Ascending aorta (tissue), 2 donors: ENCODE measurements at places on chromosomes 4 and X.

GRCh38 chrX:107978707-107979307 is 3.4 kb downstream of the TEX13B start:
- H3K27ac ChIP-seq = no peak overlapping the region
- H3K27me3 ChIP-seq = no peaks in the 10 kb centered on the region
- DNase-seq = no peak
- H3K36me3 ChIP-seq = no peaks in the 10 kb centered on the region
- H3K4me3 ChIP-seq = no peak overlapping the region

GRCh38 chrX:49001521-49002090 is 458 bp downstream of the GRIPAP1 start:
- peak overlapping the region; percentile 78 for H3K27ac ChIP-seq
- H3K4me1 ChIP-seq = no peaks in the 10 kb centered on the region
- H3K36me3 ChIP-seq = no peaks in the 10 kb centered on the region
- DNase-seq = no peak
- peak overlapping the region; percentile 59 for H3K4me3 ChIP-seq

GRCh38 chr4:150139297-150139865 is 61.1 kb downstream of the DCLK2 start:
- H3K4me1 ChIP-seq = no peaks in the 10 kb centered on the region
- H3K4me3 ChIP-seq = no peak overlapping the region
- no peaks in the 10 kb centered on the region for H3K36me3 ChIP-seq
- DNase-seq = no peak

- no peak overlapping the region for H3K4me3 ChIP-seq
- no peaks in the 10 kb centered on the region for H3K27me3 ChIP-seq
- no peak for DNase-seq
Observed at GRCh38 chr4:184934184-184934583, 84.1 kb upstream of the HELT start.

- no peak for DNase-seq
- no peak overlapping the region for H3K4me3 ChIP-seq
- no peaks in the 10 kb centered on the region for H3K27me3 ChIP-seq
- no peaks in the 10 kb centered on the region for H3K36me3 ChIP-seq
- H3K27ac ChIP-seq = no peak overlapping the region
- no peaks in the 10 kb centered on the region for H3K4me1 ChIP-seq
Observed at GRCh38 chr4:108144451-108144850, 24.3 kb downstream of the LEF1 start.

- H3K36me3 ChIP-seq = no peaks in the 10 kb centered on the region
- no peaks in the 10 kb centered on the region for H3K4me1 ChIP-seq
- H3K27ac ChIP-seq = no peak overlapping the region
- H3K4me3 ChIP-seq = no peak overlapping the region
- DNase-seq = no peak
- no peaks in the 10 kb centered on the region for H3K27me3 ChIP-seq
Observed at GRCh38 chr4:135412213-135412612, 1210.6 kb upstream of the PABPC4L start.

DNA sequence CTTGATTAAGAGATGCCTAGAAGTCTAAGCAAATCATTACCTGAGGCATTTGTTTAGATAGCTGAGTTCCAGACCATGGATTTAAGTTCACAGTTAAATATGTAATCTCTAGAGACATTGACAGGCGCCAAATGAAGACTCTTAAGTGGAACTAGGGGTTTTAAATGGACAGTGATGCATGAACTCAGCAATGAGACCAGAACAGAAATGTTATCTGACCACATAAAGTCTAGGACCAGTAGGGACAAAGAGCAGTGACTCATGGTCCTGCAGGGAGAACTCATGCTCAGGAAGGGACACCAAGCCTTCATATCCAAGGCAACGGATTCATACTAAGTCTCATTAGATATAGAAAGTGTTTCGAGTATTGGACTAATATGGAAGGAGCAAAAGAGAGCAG is 152.3 kb downstream of the PPARGC1A start:
- no peak overlapping the region for H3K4me3 ChIP-seq
- H3K4me1 ChIP-seq = no peaks in the 10 kb centered on the region
- no peak overlapping the region for H3K27ac ChIP-seq
- no peaks in the 10 kb centered on the region for H3K36me3 ChIP-seq
- DNase-seq = no peak

DNA sequence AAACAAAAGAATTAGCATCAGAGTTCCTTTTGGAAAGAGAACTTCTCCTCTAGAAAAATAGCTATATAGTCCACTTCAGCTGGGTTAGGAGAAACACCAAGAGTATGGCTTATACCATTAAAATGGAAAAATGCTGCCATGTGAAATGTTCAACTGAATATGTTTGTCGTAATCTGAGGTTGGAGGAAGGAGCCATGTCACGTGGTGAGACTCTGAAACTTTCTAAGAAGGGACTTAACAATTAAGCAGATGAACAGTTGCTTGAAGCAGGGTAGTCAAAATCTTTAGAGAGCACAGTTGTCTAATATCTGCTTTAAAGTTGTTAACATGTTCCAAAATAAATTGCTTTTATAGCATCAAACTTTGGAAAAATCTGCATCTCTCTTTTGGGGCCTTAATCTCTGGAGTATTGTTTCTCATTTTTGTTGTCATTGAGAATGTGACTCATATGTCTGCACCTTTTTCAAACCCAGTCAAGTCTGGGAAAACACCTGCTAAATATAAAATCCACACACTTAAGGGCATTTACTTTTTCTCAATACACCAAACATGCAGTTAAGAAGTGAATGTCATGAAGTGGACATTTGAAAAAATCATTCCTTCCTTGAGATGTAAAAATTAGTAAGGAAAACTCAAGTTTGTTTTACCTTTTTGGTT is 168.8 kb upstream of the PDE5A start:
- H3K27me3 ChIP-seq = no peaks in the 10 kb centered on the region
- H3K4me3 ChIP-seq = no peak overlapping the region
- H3K36me3 ChIP-seq = no peaks in the 10 kb centered on the region
- DNase-seq = no peak

GRCh38 chrX:30181353-30181752 is 34.0 kb upstream of the MAGEB2 start:
- H3K27ac ChIP-seq = peak overlapping the region; percentile 61
- no peaks in the 10 kb centered on the region for H3K36me3 ChIP-seq
- no peak overlapping the region for H3K4me3 ChIP-seq
- H3K4me1 ChIP-seq = no peaks in the 10 kb centered on the region
- DNase-seq = no peak
- no peaks in the 10 kb centered on the region for H3K27me3 ChIP-seq

DNA sequence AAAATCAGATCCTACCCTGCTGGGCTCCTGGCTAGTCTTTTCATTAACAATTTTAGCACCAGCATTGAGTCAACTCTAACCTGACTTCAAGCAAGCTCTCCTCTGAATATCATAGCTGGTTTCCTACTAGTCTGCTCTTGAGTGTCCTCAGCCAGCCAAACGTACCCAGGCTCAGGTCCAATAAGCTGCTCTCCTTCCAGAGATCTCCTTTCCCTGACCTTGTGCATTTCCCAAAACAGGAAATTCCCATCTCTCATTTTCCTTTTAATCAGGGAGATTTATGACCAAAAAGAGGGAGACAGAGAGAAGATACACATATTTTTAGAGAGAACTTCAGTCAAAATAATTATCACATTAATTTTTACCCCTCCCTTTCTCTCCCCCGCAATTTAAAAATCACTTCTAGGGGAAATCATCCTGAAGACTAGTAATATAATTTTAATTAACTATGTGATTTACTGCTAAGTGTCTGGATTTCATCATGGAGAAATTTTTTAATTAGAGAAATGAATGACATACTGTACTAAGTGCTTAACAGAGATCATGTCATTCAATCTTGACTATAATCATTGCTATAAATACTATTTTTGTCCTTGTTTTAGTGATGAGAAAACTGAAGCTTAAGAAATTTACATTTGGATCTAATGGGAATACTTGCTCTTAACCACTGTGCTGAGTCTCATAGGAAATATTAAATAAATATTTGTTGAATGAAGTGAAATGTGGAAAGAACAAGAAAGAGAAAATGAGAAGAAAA is 421.7 kb upstream of the INTU start:
- peak overlapping the region; percentile 22 for H3K27ac ChIP-seq
- no peaks in the 10 kb centered on the region for H3K27me3 ChIP-seq
- no peak for DNase-seq

DNA sequence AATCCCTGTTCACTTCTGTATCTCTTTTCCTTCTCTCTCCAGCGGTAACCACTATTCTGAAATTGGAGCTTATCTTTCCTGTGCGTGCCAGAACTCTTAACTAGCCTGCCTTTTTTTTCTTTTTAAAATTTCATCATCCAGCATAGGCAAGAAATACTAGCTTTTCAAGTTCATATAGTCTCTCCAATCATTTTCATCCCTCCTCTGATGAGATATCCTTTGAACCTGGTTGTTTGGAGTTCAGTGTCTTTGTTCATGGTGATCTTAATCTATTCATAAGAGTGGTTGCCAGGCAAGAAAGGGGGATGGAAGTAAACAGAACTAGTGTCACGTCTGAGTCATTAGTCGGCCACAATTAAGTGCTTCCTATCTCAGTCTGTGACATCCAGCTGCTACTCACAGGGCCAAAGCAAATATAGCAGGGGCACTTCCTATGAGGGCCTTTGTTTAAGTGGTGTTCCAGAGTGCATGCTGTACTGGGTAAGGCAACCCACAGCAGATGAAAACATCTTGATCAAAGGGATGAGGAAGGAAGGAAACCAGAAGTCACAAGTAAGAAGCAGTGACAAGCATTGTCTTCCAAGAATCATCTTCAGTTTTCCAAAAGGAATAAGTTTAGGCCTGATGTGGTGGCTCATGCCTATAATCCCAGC is 56.4 kb upstream of the XIAP start:
- no peaks in the 10 kb centered on the region for H3K36me3 ChIP-seq
- DNase-seq = no peak
- H3K27ac ChIP-seq = no peak overlapping the region
- H3K4me3 ChIP-seq = no peak overlapping the region

- H3K36me3 ChIP-seq = no peaks in the 10 kb centered on the region
- no peak overlapping the region for H3K4me3 ChIP-seq
- DNase-seq = no peak
- no peaks in the 10 kb centered on the region for H3K27me3 ChIP-seq
- no peaks in the 10 kb centered on the region for H3K4me1 ChIP-seq
- no peak overlapping the region for H3K27ac ChIP-seq
Observed at GRCh38 chr4:48636911-48637310, 143.2 kb downstream of the FRYL start.

DNA sequence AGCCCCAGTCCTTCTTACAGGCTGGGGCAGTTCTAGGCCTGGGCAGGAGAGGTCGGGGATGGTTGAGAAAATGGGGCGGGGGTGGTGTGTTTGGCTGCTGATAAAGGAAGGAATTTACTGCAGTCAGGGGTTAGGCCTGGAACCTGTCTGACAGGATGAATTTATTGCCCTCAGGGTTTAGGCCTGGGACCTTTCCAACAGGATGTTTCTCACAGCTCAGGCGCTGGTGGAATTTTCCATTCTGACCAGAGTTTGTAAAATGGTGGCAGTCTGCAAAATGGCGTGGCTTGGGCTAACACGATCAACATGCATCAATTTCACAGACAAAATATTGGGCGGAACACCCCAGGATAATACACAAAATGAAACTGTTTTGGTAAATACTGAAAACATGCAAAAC is 83.5 kb upstream of the SPIN4 start:
- no peak overlapping the region for H3K4me3 ChIP-seq
- no peaks in the 10 kb centered on the region for H3K4me1 ChIP-seq
- H3K36me3 ChIP-seq = peaks cover 17% of the 10 kb centered on the region

GRCh38 chr4:80614319-80614718 is 278.8 kb downstream of the CFAP299 start:
- H3K4me3 ChIP-seq = no peak overlapping the region
- no peaks in the 10 kb centered on the region for H3K27me3 ChIP-seq
- H3K4me1 ChIP-seq = no peaks in the 10 kb centered on the region

DNA sequence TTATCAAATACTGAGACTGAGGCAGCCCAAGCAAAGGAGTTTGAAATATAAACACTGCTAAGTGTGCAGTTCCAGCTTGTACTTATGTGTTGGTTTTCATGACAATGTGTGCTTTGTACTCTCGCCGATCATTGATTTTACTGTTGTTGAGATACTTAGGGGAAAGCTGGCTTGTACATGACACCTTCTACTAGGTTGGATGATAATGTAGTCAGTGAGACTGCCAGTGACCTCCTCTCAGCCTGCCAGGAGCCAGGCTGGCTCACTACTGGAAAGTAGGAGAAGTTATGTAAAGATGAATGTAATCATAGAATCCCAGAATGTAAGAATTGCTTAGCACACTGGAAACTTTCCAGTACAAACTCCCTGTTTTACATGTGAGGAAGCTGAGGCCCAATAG is 132.0 kb downstream of the AFF2 start:
- no peaks in the 10 kb centered on the region for H3K27me3 ChIP-seq
- H3K36me3 ChIP-seq = no peaks in the 10 kb centered on the region
- H3K4me3 ChIP-seq = no peak overlapping the region
- no peak for DNase-seq
- H3K27ac ChIP-seq = no peak overlapping the region
- H3K4me1 ChIP-seq = no peaks in the 10 kb centered on the region

- no peak for DNase-seq
- H3K4me1 ChIP-seq = peaks cover 11% of the 10 kb centered on the region
- H3K36me3 ChIP-seq = no peaks in the 10 kb centered on the region
- no peaks in the 10 kb centered on the region for H3K27me3 ChIP-seq
- peak overlapping the region; percentile 77 for H3K4me3 ChIP-seq
Observed at GRCh38 chr4:7938266-7938608, 1.4 kb downstream of the AFAP1 start.

DNA sequence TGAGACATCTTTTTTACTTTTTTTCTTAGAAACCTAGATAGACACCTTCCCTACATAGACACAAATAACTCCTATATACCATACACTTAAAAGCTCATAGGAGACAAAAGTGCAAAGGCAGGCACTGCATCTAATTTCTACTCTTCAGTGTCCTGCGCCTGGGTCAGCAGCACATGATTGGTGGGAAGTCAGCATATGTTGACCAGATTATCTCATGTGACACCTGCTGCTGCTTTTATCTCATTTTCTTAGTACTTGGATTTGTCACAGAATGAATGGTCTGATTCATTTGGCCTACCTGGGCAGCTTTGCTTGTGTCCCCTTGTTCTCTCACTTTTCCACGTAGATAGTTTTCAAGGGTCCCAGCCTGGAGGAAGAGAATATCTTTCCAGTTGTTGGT is 24.9 kb upstream of the LNX1 start:
- H3K4me3 ChIP-seq = no peak overlapping the region
- no peaks in the 10 kb centered on the region for H3K27me3 ChIP-seq
- no peaks in the 10 kb centered on the region for H3K4me1 ChIP-seq
- H3K27ac ChIP-seq = no peak overlapping the region
- no peaks in the 10 kb centered on the region for H3K36me3 ChIP-seq

DNA sequence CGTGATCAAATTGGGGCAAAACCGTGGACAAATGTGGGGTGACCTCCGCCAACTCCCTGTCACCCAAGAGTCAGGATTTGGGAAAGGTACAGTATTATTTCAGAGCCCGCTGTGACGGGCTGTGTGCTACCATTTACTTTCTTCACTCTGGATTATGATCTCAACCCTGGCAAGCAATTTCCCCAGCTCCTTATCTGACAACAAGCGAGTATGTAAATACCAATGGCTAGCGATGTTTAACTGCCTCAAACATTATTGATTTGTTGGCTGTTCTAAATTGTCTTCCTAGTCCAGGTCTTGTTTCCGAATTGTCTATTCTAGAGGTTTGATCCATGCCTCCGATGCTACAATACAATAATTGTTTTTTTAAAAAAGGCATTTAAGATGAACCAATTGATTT is 17.7 kb upstream of the PITX2 start:
- H3K27me3 ChIP-seq = no peaks in the 10 kb centered on the region
- no peak overlapping the region for H3K4me3 ChIP-seq
- no peaks in the 10 kb centered on the region for H3K4me1 ChIP-seq
- H3K36me3 ChIP-seq = no peaks in the 10 kb centered on the region

- no peaks in the 10 kb centered on the region for H3K36me3 ChIP-seq
- H3K27ac ChIP-seq = no peak overlapping the region
- DNase-seq = no peak
- H3K4me3 ChIP-seq = no peak overlapping the region
- peaks cover 4% of the 10 kb centered on the region for H3K4me1 ChIP-seq
Observed at GRCh38 chr4:73224886-73225285, 33.7 kb downstream of the ANKRD17 start.
